ENCODE measurements at places on chromosomes 6 and 20.
A peak's percentile ranks its signal among the peaks of the same experiment; 100 is the strongest.

DNA sequence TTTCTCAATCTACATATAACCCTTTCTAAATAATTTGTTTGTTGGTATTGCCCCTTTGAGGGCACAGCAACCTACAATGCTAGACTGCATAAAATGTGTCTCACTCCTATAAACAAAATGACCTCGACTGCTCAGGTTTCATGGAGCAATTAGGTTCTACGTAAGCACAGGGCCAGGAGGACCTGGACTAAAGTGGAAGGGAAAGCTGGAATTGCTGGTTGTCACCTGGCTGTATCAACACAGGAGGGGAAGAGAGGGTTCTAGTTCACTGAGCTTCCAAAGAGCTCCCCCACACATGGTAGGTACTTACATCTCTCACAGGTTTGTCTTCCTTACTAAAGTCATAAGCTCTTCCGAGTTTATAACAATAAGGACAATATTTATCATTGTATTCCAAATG, 51.0 kb downstream of the NCOA6 start:
- no peak for DNase-seq

DNA sequence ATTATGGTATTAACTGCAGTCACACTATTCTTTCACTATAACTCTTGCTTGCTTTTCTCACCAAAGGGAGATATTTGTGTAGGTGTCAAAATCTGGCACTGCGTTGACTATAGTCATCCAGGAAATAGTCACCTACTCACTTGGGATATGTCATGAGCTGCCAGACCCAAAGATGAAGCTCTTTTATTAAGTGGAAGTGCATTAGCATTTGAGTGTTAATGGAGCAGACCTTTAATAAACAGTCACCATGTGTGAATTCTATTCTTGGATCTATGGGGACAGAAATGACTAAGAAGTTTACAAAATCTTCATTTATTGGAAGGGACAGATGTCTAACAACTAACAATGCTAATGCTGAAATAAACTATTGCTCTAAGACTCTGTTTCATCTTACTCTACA, 130.1 kb upstream of the NEDD9 start:
- DNase-seq, result no peak

DNA sequence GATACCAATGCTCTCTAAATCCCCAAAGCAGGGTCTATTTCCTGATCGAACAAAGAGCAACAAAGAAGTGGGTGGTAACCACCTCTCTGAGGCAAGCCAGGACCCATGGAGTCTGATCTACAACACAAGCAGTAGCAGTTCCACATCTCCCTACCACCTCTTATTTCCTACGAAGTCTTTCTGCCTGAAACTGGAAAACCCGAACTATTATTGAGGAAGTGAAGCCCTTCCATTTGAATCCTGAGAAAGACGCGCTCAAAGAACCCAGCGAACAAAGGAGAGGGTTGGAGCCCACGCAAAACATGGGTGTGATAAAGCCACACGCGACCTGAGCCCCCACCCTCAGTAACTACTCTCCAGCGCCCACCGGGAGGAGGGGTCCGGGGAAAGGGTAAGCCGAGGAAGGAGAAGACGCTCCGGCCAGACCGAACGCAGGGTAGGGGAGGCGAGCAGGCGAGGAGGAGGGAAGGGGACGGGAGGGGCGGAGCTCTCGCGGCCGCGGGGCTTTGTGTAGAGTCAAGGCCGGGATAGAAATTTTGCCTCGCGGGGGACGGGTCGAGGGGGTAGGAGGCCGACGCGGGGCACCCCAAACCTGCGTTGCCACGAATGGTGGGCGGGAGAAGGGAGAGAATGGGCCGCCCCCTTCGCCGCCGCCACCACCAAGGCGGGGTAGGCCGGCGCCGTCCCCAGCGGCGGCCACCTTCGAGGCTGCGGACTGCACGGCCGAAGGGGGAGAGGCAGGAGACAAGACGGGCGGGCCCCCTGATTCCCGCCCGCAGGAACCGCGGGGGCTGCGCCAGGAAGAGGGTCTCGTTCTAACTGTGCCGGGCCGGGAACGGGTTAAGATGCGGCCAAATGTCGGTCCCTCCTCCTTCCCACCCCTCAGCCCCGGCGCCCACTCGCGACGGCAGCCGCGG, 802 bp downstream of the HDAC2 start:
- peak; percentile 22 for DNase-seq

DNA sequence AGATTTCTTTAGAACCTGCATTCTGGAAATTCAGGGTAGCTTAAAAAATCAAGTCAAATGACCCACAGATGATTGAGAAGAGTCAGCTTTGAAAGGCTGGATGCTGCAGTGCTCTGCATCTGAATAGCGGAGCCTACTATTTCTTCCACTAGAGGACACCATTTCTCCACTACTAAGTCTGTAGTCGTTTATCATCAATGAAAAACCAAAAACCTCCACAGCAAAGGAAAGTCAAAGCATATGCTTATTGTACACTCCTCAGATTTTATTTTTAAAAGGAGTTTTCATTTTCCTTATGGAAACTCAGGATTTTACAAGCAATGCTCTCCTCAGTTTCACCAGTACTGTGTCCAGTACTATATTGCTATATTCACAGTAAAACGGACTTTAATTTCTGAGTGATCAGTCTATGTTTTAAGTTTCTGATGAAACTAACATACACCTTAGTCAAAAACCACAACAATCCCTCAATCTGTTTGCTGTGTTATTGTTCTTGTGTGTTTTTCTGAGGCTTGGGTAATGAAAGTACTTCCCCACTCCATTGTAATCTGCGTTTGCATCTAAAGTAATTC, 50.5 kb upstream of the ENPP5 start:
- no peak for DNase-seq

GRCh38 chr20:3876676-3877075, 12.5 kb upstream of the PANK2 start:
- DNase-seq, result no peak

- no peak for DNase-seq
These were observed 6.3 kb upstream of the SIRPG start for GRCh38 chr20:1663917-1664316.

- no peak for DNase-seq
These were observed 34.6 kb downstream of the TAF8 start for GRCh38 chr6:42084889-42085288.

DNA sequence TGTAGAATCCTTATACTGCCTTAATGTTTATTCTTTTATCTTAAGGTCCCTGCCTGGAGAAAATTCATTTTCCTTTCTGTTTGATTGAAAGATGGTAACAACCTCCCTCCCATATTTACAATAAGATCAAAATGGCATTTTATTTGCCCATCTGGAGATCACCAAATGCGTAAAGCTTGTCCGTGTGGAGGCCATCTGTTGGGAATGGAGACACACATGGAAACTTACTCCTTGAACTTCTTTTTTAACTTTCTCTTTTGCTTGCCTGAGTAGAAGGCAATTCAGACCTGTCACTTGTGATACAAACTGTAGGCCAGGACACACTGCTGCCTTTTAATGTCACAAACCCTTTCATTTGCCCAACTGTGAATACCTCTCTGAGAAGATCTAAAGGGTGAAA, 144.8 kb upstream of the CEP162 start:
- no peak for DNase-seq

- no peak for DNase-seq
These were observed 9.1 kb downstream of the SDC4 start for GRCh38 chr20:45339084-45339483.

DNA sequence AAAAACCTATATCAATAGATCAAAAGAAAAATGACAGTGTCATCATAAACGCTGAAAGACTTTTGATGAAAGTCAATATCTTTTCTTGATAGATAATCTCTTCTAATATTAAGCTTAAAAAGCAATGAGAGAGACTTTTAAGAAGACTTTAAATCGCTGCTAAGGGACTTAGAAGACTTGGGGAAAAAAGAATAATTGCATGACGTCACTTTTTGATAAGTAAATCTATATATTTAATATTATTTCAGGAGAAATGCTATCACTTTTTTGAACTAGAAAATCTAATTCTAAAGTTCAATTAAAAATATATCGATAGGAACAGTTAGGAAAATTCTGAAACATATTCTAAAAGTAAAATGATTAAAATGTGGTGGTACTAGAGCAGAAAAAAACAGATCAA, 78.7 kb upstream of the TSHZ2 start:
- no peak for DNase-seq

- DNase-seq, result no peak
These were observed 2.7 kb downstream of the ITCH start for GRCh38 chr20:34365765-34366213.

DNA sequence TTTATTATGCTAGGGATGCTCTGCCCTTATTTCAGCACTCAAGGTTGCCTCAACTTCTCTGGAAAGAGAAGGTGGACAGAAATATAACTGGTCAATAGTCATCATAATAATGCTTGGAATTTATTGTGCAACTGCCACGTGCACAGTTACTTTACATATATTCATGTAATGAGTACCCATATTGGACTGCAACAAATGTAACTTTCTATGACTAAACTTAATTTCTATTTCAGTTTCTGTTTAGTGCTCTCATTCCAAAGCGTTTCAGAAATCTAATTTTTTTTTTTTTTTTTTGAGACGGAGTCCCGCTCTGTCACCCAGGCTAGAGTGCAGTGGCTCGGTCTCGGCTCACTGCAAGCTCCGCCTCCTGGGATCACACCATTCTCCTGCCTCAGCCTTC, 28.3 kb upstream of the CD83 start:
- no peak for DNase-seq

DNA sequence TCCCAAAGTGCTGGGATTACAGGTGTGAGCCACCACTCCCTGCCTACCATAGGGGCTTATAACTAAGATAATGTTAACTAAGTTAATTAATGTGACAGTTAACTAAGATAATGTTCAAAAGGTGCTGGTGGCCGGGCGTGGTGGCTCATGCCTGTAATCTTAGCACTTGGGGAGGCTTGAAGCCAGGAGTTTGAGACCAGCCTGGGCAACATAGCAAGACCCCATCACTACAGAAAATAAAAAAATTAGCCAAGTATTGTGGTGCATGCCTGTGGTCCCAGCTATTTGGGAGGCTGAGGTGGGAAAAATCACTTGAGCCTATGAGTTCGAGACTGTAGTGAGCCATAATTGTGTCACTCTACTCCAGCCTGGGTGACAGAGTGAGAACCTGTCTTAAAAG, 32.8 kb upstream of the SRF start:
- DNase-seq, result no peak

GRCh38 chr6:101013612-101014195, 132.6 kb upstream of the ASCC3 start:
- DNase-seq, result no peak

- no peak for DNase-seq
These were observed 119.6 kb upstream of the MTHFD1L start for GRCh38 chr6:150745896-150746295.

GRCh38 chr20:22771706-22772105, 187.3 kb upstream of the FOXA2 start:
- no peak for DNase-seq

- no peak for DNase-seq
These were observed 183.4 kb upstream of the AKAP12 start for GRCh38 chr6:151056230-151056907.

DNA sequence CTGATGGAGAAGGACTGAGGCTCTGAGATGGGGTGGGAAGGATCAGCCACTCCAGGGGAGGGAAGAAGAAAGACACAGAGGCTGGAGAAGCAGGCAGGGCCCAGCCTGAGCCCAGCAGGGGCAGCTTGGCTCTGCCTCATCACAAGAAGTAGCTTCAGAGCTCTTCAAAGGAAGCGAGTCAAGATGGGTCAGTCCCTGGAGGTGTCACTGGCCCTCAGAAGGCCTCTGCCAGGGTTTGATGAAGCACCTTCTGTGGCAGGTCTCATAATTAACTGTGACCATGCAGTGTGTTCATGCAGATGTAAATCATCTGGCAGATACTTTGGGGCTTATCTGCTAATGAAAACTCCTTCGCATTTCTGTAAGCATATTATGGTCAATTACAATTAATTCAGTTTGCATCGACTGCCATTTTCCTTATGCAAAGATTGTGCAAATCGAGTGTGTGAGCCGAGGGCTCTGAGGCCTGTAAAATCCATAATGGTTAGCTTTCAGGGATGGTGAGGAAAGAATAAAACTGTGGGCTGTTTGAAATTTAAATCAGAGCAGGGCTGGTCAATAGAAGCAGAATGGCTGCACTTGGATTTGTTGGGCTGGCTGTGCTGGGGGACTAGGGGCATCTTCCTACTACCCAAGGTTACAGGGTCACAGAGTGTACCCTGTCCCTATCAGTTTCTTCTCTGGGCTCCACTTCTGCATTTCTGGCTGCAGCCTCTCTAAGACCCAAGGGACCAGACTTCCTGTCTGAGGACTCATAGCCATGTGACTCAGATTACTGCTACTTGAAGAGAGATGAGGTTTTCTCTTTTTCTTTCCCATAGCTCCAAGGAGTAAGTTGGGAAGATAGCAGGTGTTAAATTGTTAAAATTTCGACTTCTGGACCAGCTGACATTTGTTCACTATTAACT, 376.6 kb downstream of the DHX35 start:
- no peak for DNase-seq

DNA sequence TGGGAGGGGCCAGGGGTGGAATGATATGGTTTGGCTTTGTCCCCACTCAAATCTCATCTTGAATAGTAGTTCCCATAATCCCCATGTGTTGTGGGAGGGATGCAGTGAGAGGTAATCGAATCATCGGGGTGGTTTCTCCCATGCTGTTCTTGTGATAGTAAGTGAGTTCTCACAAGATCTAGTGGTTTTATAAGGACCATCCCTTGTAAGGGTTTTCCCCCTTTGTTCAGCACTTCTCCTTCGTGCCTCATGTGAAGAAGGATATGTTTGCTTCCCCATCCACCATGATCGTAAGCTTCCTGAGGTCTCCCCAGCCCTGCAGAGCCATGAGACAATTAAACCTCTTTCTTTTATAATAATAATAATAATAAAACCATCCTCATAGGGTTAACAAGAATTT, 88.8 kb upstream of the PRND start:
- DNase-seq, result no peak

GRCh38 chr20:50438986-50439407, 71.2 kb upstream of the PTPN1 start:
- peak; percentile 41 for DNase-seq

- DNase-seq, result peak; percentile 13
These were observed 1.9 kb downstream of the L3MBTL3 start for GRCh38 chr6:130020073-130020906.

DNA sequence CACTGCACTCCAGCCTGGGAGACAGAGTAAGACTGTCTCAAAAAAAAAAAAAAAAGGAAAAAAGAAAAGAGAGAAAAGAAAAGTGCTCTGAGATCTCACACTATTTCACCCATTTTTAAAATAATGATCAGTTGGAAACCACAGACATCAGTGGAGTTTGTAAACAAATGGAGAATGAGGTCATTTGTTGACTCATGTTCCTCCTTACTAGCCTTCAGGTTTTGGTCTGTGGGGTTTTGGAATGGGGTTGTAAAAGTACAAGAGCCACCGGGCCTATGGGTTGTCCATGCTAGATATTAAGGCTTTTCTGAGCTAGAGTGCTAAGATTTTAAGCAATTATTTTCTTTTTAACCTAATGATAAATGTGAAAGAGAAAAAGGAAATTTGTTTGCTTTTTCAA, 104.4 kb upstream of the PRL start:
- DNase-seq, result no peak

DNA sequence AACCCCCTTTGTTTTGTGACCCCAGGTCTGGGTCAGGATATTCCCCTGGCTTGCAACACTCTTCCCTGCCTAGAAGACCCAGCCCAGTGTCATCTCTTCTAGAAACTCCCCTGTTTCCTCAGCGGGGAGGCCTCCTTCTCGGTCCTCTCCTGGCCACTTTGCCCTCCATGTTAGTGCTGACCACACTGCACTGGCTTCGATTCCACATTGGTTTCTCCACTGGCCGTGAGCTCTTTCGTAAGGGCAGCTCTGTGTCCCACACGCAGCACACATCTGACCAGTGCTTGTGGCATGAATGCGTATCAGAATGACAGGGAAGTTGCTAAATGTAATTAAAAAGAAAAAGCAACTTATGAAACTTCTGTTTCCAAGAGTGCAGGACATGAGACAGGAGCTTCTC, 49.4 kb upstream of the FNDC1 start:
- no peak for DNase-seq

- DNase-seq, result no peak
These were observed 54.9 kb downstream of the PRR18 start for GRCh38 chr6:166253281-166253681.

Measured in activated CD8-positive, alpha-beta memory T cell treated with anti-CD3 and anti-CD28 coated beads for 48 hours (primary cell).